HT1080 (cell line): ENCODE measurements at places on chromosomes 11 and 22.

GRCh38 chr22:48895336-48895735, 932.3 kb downstream of the BRD1 start:
- no peak for DNase-seq

DNA sequence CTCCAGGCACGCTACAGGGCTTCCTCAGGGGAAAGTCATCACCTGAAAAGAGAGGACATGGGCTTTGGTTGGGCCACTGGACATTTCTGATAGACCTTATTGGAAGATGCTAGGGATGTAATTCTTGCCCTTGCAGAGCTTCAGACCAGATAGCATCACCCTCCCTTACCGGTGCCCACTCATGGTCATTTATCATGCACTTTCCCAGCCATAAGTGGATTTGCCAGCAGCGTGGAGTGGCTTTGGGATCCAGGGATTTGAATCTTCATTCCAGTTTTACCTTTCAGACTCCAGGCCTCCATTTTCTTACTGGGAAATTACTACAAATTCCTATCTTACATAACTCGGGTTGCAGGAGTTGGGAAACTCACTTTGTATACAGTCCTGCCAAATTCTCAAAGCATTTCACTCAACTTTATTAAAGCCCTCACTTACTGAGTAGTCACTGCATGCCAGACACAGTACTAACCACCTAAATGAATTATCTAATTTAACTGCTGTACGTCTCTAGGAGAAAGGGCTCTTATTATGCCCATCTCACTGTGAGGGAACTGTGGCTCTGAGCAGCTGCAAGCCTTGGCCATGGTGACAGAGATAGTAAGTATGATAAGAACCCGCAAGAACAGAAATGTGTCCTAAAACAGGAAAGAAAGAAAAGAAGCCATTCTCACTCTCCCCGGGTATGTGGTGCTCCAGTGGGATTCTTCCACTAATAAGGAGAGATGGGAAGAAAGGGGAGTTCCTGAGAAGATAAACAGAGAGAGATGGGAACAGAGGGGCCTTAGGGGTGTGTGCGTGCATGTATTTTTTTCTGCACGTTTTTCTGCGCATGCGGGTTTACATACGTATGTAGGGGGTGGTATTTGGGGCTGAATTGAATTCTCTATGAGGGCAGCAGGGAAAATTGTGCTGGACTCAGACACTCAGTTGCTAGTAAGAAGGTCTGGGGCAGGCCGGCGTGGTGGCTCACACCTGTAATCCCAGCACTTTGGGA, 9.7 kb downstream of the CHRM1 start:
- no peak for DNase-seq

- peak; percentile 52 for DNase-seq
Observed at GRCh38 chr11:130323452-130324450, 9.0 kb upstream of the ZBTB44 start.

DNA sequence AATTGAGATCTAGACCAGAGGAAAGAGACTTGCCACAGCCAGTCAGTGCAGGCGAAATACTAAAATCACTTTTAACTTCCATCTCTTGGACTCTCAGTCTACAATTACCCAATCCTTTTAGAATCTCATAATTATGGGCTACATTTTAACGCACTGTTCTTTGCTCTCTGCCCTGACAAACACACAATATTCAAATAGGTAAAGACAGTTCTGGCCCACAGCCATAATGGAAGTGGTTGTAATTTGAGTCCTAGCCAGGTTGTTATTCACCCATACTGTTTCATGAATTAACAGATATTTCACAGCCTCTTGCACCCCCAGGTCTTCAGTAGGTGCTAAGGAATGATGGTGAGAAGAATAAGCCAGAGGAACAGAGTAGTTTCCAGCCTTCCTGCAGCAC, 830 bp downstream of the C11orf97 start:
- DNase-seq = peak; percentile 48

DNA sequence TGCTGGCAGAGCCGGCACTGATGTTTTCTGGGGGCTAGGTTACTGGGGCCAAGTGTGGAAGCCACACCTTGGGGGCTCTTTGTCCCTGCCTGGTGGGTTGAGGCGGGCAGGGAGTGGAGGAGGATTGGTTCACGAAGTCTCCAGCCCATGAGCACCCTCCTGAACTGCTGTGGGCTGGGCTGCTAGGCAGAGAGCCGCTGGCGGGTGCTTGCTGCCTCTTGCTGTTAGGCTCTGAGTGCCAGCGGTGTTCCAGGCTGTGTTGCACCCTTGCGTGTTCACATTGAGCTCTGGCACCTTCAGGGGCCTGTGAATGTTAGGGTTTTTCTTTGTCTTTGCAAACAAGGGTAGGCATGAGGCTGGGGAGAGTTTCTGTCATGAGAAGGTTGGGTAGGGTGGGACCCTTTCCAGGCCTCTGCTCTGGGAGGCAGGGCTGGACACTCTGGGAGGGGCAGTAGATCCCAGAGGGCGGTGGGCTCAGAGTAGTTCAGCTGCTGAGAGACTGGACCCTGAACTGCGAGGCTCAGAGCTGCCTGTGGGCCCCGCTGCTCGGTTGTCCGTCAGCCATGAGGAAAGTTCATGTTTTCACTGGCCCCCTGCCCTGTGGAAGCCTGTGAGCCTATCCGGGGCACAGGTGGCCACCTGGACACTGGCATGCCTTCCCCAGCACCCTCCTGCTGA, 24.0 kb upstream of the TMEM191C start:
- no peak for DNase-seq

GRCh38 chr11:71976551-71976950, 22.2 kb upstream of the IL18BP start:
- DNase-seq = no peak

- DNase-seq = peak; percentile 69
Observed at GRCh38 chr11:35304386-35304775, 115.0 kb downstream of the SLC1A2 start.

DNA sequence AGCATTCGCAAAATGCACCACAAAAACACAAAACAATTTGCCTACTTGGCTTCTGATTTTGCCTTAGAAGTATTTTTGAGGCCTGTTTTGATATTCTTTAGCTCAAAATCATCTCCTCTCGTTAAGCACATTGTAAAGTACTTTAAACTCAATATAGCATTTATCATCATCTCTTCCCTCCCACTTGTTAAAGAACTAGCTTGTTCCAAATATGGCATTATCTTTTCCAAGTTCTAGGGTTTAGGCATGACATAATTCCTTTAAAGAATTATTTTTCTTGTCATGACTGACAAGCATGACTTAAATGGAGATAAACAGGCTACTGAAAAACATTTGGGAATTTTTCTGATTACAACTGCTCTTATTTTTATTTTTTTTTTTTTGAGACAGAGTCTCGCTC, 21.3 kb downstream of the CELF1 start:
- DNase-seq = no peak

DNA sequence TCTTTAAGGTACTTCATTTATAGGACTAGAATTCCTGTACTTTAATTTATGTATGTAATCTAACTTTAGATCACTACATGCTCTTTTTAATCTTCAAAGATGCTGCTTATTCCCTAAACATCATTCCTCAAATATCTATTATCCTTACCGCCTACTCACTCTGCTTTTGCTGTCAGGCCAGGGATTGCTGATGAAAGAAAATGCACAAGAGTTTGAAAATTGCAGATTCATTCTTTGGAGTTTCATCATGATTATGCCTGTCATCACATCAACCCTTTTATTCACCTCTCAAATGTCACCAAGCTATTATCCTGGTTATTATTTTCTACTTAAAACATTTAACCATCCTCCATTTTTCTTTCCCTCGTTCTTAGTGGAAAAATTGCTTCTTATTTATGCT, 802.7 kb downstream of the METTL15 start:
- DNase-seq = no peak

GRCh38 chr22:37275134-37275533, 7.2 kb upstream of the CYTH4 start:
- DNase-seq = no peak

DNA sequence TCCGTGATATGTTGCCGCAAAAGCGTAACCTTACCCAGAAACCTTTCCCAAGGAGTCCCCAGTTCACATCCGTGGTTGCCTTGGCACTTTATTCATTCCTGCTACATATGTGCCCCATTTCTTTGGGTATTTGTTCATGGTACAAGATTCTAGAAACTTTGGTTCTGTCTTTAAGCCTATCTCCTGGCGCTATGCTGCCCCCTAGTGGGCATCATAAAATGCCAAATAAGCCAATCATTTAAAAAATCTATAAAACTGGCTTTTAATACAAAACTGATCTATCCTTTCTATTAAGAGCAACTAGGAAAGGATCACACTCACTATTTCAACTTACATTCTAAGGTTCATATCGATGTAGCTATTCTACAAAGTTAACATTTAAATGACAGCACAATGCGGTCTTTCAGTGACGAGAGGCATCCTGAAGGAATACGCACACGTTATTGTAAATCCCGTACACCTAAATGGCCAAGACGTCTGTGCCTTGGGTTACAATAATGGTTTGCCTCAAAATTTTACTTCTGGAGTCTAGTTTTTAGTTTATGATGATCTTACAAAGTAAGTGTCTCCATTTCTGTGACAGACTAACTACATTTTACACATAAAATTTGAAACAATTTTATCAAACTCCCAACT, 16.2 kb downstream of the PIWIL3 start:
- peak; percentile 4 for DNase-seq

- peak; percentile 85 for DNase-seq
Observed at GRCh38 chr22:22508274-22509176, at the start of gene ZNF280B. TSS of gene ZNF280B (minus strand) at chr22:22508742. CDS start at chr22:22489398, 19,344 bp downstream.

DNA sequence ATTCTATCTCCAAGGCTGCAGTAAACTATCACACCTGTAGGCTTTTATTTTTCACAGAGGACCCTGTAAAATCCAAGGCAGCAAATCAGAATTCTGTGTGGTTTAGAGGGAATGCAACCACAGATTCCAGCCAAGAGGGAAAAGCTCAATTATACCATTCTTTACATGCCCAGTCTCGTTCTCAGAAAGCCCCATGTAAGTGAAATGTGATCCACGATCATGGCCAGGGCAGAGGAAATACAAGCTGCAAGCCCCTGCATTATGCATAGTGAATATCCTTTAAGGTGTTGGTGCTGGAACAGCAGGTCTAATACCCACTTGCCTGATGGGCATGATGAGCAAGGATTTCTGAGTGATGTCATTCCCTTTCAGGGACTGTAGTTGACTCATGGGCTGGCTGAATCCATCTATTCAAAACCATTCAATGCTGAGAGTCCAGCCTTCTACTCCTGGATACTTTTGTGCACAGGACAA, 198.7 kb upstream of the MTMR2 start:
- DNase-seq = peak; percentile 64

GRCh38 chr11:85884581-85885021, 29.4 kb downstream of the CCDC83 start:
- DNase-seq = peak; percentile 14

GRCh38 chr22:25841775-25842174, 99.8 kb downstream of the MYO18B start:
- DNase-seq = no peak

DNA sequence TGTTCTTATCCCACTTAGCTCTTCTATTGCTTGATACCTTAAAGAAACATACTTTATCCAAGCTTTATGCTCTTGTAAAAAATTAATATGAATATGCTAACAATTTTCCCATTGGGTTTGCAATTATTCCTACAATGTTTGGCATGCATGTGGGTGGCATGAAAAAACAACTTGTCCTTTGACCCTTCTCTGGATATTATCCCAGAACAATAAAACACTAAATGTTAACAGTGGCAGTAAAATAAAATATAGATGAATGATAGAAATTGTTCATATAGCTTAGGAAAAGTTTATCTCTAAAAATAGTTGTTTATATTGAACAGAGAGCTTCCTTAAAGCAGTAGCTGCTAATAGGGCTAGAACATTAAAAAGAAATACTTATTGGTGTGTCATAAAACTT, 860.5 kb upstream of the LRRC4C start:
- DNase-seq = no peak

DNA sequence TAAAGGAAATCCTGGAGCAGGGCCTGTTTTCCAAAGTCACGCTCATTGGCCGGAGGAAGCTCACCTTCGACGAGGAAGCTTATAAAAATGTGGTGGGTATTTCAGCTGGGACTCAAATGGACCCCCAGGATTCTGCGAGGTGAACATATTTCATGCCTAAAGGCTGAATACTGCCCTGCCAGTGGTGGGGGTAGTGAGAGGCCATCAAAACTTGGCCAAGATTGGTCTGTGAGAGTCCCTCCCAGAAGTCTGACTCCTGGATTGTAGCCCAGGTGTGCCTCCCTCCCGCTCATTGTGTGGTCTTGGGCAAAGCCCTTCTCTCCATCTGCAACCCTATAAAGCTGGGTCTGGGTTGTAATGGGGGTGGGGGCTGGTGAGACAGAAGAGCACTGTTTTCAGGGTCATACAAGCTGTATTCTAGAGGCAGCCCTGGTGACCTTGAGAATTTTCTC, 853 bp downstream of the HTATIP2 start:
- no peak for DNase-seq

GRCh38 chr22:35538801-35539321, 1.8 kb upstream of the RASD2 start:
- no peak for DNase-seq

GRCh38 chr11:59668188-59668949, 468 bp downstream of the PATL1 start:
- peak; percentile 47 for DNase-seq

DNA sequence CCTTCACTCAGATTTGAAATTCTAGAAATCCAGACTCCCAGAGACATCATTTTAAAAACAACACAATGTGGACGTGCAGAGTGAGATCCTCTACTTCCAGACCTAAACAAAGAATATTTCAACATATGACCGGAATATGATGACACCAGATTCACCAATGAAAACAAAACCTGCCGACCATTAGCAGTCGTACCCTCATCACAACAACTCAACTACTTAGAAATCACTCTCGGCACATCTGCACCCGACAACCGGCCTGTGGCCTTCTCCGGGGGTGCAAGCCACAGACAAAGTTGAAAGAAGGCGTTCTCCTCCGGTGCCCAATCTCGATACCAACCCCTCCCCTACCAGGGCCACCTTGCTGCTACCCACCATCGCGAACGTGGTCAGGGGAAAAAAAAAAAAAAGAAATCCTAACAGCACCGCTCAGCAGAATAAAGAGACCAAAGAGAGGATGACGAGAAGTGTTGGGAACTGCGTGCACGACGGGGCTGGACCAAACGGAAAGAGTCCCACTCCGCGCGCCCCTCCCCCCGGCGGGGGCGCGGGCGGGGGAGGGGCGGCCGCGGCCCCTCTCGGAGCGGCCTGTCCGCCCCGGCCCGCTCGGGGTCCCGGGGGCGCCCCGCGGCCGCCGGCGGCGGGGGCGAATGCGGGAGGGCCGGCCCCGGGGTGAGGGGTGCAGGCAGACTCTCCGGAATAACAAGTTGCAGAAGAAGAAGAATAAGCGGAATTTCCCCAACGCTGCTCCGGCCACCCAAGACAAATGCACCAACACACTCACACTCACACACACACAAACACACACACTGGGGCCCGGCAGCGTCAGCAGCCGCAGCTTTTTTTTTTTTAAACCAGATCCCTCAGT, 1.7 kb downstream of the PHF21A start:
- DNase-seq = peak; percentile 54

GRCh38 chr11:32331098-32331497, 104.2 kb downstream of the WT1 start:
- no peak for DNase-seq

DNA sequence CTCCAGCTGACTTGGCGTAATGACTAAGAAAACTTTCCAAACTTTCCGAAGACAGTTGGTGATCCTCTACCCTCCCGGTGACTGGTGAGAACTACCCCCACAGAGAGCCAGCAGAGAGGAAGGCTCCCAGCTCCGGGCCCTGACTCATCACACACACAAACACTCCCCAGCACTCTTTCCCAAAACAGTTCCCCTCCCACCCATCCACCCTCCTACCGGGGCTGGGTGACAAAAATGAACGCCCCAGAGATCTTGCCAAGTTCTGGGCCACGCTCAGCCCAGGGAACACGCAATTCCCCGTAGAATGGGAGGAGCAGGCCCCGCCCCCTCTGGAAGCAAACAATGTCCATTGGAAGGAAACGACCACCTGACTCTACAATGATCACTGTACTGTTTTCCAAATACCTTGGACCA, 21.3 kb upstream of the JAM3 start:
- DNase-seq = peak; percentile 78
